ENCODE measurements at places on chromosomes 3 and 15.

- no peak for DNase-seq
Observed at GRCh38 chr3:85316252-85316651, 357.5 kb downstream of the CADM2 start.

DNA sequence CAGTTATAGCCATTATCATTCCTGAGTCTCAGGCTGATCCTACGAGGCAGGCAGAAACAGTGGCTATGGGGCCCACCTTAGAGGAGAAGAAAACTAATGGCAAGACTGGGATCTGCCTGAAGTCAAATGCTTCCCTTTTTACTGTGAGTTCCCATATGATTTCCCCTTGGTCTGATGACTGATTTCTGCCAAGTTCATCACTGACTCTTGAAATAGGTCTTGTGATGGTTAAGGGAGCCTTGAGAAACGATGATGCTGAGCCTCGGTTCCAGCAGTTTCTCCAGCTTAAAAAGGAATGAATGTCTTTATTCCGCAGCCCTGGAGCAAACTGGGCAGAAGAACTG, 29.4 kb upstream of the LDHAL6B start:
- peak; percentile 30 for DNase-seq

DNA sequence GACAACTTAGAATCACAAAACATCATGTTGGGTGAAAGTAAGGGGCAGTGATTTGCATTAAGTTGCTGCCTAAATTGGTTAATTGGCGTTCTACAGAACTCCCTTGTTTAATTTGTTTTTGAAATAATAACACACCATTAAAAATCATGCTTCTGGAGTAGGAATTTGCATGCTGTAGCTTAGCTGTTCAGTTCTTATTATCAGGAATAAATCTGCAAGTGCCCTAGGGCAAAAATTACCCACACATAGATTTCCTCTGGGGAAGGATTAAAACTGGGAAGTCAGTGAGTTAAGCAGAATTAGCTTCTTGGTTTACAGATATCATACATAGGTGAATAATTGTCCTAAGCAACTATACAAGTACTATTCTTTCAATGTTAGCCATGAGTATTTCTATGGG, 381.6 kb upstream of the NAALADL2 start:
- DNase-seq: no peak

GRCh38 chr15:45891766-45892165, 256.9 kb downstream of the SQOR start:
- no peak for DNase-seq

GRCh38 chr3:161452179-161452578, 44.4 kb upstream of the OTOL1 start:
- no peak for DNase-seq

- no peak for DNase-seq
Observed at GRCh38 chr3:36595511-36595910, 168.8 kb downstream of the DCLK3 start.

- no peak for DNase-seq
Observed at GRCh38 chr3:95905182-95905581, 909.2 kb upstream of the EPHA6 start.

- no peak for DNase-seq
Observed at GRCh38 chr15:39075311-39075710, 505.6 kb upstream of the THBS1 start.

DNA sequence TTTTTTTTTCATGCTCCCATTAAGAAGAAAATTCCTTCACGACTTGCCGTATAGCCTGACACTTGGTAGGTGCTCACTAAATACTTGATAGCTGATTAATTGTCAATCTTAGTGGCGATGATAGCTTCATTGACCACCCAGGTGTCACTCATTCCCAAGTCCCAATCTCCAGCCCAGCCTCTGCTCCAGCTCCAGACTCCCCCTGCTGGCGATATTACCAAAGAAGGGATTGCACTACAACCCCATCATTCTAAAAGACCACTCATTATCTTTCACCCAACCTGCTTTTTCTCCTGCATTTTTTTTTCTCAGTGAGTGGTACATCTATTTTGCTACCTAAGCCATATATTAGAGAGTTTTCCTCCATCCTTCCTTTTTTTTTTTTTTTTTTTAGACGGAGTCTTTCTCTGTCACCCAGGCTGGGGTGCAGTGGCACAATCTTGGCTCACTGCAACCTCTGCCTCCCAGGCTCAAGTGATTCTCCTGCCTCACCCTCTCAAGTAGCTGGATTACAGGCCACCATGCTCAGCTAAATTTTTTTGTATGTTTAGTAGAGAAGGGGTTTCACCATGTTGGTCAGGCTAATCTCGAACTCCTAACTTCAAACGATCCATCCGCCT, 19.5 kb upstream of the COMMD2 start:
- peak; percentile 47 for DNase-seq

DNA sequence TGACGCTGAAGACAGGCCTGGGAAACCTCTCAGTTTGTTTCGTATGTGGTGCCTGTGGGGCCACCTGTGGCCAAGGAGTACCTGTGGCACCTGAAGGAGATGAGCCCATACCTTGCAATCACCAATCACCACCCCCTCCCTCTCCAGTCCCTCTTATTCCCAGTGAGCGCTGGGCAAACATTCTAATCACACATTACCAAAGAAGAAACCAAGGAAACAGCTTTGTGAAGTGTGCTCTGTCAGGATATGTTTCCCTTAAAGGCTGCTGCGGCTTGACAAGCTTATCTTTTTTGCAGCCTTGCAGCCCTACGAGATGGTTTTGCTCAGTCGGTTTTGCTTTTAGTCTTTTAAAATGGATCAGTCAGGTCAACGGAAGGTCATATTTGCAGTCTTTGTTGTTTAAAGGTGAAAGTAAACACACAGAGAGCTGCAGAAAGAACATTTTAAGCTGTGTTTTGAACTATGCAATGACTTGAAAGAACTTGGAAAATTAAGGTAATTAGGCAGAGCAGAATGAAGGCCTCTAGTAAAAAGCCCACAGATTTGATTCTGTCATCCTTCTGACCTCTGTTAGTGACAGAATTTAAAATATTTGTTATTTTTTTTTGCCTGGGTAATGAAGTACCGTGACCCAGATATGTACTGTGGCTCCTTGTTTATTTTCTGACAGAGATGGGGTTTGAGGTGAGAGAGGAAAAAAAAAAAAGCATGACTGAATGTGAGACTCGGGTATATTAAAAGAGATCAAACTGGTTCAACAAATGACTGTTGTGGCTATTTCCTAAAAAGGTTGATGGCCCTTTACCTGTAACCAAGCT, 461.4 kb downstream of the NSUN3 start:
- DNase-seq: no peak

DNA sequence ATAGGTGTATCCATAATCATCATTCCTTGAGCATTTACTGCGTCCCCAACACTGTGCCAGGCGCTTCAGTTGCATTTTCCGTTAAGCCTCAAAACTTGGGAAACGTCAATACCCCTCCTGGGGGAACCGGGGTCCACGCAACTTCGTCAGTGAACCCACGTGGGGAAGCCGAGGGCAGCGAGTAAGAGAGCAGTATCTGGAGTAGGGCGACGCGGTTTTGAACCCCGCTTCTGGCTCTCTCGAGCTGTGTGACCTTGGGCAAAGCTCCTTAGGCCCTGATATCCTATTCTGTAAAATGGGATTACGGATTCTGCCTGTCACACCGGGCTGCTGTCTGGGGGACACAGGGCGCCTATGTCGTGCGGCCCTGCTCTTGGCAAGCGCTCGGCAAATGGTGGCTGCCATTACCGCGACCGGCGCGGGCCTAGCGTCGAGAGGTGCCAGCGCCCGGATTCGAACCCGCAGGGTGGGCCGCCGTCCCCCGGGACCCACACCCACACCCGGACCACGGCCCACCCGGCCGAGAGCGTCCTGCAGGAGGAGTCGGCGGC, 590 bp downstream of the POLG start:
- DNase-seq: peak; percentile 42

- DNase-seq: no peak
Observed at GRCh38 chr15:54305138-54305537, 326.9 kb downstream of the UNC13C start.

DNA sequence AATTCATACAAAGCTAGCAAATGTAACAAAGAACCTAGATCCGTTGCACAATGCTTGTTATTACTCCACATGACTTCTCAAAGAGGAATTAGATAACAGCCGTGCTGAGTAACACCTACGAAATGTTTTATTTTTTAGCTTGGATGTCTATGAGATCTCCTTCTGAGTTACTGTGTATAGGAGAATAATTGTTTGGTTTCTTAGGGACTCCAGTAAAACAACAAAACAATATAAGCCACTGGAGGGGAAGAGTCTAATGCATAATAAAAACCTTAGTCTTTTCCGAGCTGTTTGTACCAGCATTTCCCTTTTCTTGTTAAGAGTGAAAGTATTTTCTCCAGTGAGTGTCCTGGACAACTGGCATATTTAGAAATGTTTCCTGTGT, 15.6 kb downstream of the SNAP23 start:
- DNase-seq: no peak

DNA sequence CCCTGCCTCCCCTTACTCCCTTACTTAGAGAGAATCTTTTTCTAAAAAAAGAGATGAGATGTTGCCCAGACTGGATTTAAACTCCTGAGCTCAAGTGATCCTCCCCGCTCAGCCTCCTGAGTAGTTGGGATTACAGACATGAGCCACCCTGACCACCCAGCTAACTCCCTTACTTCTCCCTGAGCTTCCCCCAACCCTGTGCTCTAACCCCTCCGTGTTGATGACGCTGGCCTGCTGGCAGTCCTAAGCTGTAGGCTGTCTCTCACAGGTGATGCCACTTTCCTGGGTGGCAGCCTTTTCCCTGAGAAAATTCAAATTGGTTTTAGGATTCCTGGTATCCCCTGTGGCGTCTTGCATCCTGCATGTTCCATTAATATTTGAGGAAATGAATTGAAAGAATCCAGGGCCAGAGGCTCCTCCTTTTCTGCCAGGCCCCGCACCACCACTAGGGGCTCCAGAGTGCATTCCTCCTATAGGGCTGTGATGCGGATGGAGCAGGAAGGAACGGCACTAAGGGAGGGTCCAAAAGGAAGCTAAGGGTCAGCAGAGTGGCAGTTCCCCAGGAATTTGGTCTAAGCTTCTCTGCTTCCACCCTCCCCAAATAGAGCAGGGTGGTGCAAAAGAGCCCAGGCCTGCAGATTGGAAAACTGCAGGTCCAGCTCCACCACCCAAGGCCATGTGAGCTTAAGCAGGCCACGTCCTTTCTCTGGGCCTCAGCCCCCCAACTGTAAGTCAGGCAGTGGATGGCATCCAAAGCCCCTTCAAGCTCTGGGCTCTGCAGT, 101.1 kb downstream of the DAPK2 start:
- DNase-seq: peak; percentile 66

DNA sequence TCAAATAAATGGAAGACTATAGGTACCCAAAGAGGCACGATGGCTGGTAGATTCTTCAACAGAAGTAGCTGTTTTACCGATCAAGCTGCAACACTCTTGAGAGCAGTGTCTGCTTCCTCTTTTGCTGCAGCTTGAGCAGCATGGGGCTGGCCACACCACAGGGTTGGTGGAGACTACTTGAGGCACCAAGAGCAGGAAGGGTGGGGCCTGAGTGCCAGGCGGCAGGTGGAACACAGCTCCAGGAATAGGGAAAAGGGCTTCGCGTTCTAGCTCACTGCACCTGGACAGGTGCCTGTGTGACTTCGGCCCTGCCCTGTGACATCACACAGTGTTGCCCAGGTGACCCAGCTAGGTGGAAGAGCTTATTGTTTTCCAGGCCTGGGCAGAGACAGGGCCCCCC, at the start of gene CCDC33:
Gene CCDC33 (plus strand): TSS at position 365 of the 400 bp plus-strand sequence. CDS start 394 bp downstream, outside the sequence.
- peak; percentile 64 for DNase-seq

- DNase-seq: peak; percentile 90
Observed at GRCh38 chr3:119034256-119035013, at the start of gene IGSF11. Gene IGSF11 (minus strand): TSS chr3:119034846. CDS start chr3:119034582, 264 bp downstream.

- DNase-seq: no peak
Observed at GRCh38 chr15:53389271-53390037, 370.0 kb downstream of the WDR72 start.

- no peak for DNase-seq
Observed at GRCh38 chr3:49807431-49808114, 4.5 kb downstream of the INKA1 start.

GRCh38 chr15:64530918-64531317, 70.5 kb downstream of the ZNF609 start:
- no peak for DNase-seq

DNA sequence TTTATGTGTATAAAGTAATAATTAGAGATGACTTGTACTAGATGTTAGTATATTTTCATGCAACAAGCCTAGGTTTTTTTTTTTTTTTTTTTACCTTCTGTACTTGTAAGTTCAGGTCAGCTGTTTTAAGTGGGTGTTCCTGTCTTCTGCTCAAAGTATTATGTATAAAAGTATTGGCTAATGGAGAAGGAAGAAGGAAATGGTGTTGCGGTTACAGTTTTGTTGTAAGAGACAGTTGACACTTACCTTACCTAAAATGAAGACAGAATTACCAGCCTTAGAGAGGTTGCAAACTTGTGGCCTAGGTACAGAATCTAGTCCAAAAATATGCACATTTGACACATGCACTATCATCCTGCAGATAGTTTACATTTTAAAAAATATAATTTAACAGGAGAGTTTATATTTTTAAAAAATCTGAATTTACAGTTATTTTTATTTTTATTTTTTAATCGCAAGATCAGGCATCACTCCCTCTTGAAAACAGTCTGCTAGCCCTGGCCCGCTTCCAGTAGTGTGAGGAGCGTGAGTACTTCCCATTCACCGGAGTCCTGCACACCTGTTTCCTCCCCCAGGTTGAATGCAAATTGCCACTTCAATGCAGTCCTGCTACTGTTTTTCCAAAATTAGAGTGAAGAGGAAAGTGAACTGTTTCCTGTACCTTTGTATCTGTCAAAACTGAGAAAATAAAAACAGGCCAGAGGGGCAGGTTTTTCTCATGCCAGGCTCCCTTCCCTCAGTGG, 224.3 kb upstream of the SOX2 start:
- DNase-seq: no peak

DNA sequence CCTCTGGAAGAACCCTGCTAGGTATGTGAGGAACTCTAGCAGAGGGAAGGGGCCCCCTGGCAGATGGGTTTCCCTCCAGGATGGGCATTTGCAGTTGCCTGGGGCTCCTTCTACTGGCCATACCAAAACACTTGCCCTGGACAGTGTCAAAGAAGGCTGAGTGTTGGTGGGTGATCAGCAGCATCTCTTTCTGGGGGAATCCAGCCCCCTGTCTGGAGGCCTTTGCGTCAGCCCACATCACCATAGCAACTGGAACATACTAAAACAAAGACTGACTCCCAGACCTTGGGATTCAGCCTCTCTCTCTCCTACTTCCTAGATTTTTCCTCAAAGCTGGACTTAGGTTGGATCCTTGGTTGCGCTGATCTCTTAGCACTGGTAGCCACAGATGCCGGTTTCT, 8.1 kb downstream of the CEMIP start:
- DNase-seq: no peak

- no peak for DNase-seq
Observed at GRCh38 chr3:168834558-168834957, 738.8 kb upstream of the GOLIM4 start.

GRCh38 chr15:88684345-88684744, 45.5 kb downstream of the ISG20 start:
- DNase-seq: no peak

- DNase-seq: no peak
Observed at GRCh38 chr3:175670557-175670956, 811.4 kb downstream of the NAALADL2 start.

DNA sequence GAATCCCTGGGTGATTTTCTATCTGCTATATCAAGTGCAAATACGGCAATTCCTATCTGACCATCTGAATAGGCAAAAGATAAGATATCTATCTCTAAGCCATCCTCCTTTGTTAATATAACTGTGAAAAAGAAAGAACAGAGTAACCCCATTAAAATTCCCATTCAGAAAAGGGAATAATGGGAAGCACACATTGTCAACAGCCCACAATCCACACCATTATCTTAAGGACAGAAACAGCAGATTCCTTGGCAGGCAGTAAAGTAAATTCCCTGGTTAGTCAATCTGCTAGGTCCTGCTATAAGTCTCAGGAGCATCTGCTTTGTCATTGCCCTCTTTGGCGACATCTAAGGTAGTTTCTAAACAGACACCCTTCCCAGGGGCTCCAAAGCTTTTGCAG, 21.9 kb upstream of the NRG4 start:
- DNase-seq: no peak

All from GM13977 (cell line).